ENCODE measurements at places on chromosomes 4 and X. TPM values are rescaled to one million over a fixed set of nuclear protein-coding genes. Genes with fewer than 3 reads are reported as not detected.

Gene AMBN
- total RNA-seq: not detected

Gene CLCN5
- 1.7 TPM for total RNA-seq

Gene MXRA5
- total RNA-seq: 2.0 TPM

GRCh38 chrX:66005830-66006449 lies 33.9 kb downstream of the VSIG4 start:
- no peak for DNase-seq

DNA sequence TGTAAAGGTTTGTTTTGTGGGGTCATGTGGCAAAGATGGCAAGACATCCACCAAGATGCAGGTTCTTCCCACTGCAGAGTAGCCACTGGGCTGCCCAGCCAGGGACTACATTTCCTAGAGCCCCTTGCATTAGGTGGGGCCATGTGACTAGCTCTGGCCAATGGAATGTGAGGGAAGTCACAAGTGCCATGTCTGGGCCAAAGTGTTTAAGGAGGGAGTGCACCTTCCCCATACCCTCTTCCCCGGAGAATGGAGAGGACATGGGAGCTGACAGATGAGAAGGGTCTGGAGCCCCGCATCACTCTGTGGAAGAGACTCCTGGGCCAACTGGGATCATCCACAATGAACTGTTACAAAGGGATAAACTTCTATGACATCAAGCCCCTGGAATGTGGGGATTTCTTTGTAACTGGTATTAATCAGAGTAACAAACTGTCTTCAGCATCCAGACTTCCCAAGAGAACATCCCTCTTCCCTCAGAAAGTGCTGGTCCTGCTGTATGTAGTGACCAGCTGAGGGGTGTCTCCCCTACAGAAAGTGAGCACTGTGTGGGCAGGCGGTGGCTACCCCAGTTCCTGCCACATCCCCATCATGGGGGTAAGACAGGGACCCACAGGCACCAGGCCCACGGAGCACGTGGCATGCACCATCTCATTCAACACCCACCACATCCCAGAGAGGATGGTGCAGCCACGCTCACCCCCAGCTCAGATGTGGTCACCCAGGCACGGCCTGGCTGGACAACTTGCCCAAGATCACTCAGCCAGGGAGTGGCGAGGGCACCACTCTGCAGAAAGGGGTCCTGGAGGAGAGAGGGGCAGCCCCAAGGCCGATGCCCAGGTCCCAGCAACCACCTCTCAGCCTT lies 10.9 kb downstream of the PPP2R2C start:
- DNase-seq: no peak

Measured in left ventricle myocardium inferior (tissue), 1 donor.